ENCODE measurements at places on chromosomes 16 and 17.

DNA sequence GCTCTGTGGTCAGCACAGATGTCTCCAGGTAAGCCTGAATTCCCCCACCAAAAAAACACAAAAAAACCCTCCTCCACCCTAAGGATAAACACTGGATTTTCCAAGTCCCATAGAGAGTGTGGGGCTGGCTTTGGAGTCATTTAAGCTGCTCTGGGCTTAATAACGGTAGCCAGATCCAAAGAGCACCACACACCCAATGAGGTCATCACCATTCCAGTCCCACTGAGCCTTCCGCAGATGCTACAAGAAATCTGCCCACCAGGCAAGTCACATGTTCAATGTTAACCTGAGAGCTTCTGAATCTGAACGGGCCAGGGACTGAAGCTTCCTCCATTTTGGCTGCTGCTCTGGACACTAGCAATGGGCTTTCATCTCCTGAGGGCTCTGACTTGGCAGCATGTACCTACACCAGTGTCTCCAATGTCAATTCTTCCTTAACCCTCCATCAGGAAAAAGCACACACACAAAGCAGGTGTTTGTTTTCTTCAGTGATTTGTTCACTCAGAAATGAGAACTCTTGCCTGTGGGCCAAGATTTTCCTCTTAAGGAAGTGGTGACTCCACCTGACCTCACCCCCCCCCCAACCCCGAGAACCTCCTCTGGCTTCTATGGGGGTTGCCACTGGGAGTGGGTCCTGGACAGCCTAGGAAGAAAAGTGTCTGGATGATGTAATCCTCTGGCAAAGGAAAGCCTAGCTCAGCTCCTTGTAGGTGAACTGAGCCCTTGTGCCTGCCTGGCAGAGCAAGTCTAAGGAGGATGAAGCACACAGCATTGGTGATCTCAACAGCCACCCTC lies 220.1 kb downstream of the FOXL1 start:
- DNase-seq, result no peak

- DNase-seq, result no peak
Observed at GRCh38 chr17:82108038-82108437, 10.0 kb upstream of the FASN start.

DNA sequence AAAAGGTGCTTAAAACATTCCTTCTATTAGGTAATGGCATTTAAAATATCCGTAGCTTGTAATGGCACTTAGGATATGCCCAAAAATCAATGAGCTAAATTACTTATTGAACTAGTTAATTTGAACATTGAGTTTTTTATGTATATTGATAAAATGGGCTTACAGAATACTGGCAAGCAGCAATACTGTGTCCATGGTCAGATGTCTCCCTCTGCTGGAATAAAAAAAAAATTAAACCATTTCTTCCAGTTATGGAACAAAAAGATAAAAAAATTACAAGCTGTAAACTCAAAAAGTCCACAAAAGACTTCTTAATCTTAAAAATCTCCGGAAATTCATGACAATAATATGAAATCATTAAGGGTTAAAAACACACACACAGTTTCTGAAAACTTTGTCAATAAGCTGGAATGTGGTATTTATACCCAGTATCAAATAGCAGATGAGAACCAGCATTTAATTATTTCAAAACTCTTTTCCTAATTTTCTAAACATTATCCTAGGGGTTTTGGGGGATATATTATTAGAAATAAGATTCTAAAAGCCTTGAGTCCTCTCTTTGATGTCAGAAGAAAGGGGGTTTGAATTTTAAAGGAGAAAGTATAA lies 21.5 kb upstream of the PSMD7 start:
- DNase-seq, result no peak

- DNase-seq, result no peak
Observed at GRCh38 chr16:84726669-84727467, 27.1 kb downstream of the USP10 start.

DNA sequence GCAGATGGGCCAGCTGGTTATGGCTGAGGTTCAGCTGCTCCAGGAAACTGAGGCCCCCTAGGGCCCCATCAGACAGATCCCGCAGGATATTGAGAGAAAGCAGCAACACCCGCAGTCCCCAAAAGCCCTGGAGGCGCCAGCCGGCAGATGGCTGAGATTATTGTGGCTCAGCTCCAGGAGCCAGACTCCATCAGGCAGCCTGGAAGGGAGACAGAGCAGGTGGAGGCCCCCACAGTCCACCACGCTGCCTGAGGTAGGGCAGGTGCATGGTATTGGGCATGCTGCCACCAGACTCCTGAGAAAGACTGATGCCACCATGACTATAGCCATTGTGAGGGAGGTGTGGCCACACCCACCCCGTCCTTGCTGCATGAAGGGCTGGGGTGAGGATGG lies 9.5 kb upstream of the TMEM101 start:
- DNase-seq, result no peak

GRCh38 chr17:42018339-42018738 lies 1.1 kb upstream of the DNAJC7 start:
- no peak for DNase-seq

- DNase-seq, result no peak
Observed at GRCh38 chr16:78134944-78135619, 35.6 kb downstream of the WWOX start.

DNA sequence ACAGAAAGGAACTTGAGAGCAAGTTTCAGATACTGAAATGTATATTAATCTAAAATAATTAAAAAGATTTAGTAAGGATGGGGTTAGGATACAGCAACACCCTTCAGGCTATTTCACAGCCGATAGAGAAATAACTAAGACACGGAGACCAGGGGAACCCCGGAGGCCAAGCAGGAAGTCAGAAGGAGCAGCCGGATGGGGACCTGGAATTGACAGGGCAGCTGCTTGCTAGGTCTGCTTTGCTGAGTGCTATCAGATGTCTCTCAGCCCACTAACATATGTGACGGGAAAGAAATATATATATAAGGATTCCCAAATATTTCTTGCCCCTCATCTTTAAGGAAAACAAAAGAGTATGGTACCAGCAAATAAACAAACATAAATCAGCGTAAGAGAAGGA lies 154.1 kb upstream of the CDH5 start:
- DNase-seq, result no peak

DNA sequence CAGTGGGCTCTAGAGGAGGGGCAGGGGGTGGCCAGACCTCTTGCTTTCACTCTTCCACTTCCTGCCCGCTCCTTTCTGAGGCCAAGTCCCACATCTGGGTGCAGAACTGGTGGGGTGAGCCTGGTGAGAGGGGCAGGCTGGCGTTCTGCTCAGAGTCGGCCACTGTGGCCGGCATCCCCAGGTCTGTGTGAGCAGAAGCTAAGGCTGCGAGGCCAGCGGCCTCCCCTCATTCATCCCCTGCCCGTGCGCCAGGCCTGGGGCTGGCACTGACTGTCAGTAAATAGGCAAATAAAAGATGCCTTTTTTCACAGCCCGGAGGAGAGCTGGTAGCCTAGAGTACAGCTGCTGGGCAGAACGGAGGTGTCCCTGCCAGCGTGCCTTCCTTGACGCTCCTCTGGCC lies 1.2 kb downstream of the DEF8 start:
- no peak for DNase-seq

GRCh38 chr17:77465358-77466041 lies 324.7 kb downstream of the SEC14L1 start:
- DNase-seq, result peak; percentile 84

- no peak for DNase-seq
Observed at GRCh38 chr16:69393898-69394849, 8.4 kb upstream of the TERF2 start.

- peak; percentile 51 for DNase-seq
Observed at GRCh38 chr17:17740615-17741348, 59.5 kb downstream of the RAI1 start.

- DNase-seq, result no peak
Observed at GRCh38 chr16:14334366-14335080, 263.4 kb downstream of the MRTFB start.

DNA sequence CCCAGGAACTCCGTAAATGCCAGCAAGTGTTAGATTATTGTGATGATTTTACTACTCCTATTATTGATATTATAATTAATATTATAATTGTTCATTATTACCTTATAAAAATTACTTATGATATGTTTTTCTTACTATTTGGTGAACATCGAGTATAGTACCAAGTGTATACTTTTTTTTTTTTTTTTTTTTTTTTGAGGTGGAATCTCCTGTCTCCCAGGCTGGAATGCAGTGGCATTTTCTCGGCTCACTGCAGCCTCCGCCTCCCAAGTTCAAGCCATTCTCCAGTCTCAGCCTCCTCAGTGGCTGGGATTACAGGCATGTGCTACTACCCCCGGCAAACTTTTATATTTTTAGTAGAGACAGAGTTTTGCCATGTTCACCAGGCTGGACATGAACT lies 347.0 kb downstream of the WWOX start:
- no peak for DNase-seq

DNA sequence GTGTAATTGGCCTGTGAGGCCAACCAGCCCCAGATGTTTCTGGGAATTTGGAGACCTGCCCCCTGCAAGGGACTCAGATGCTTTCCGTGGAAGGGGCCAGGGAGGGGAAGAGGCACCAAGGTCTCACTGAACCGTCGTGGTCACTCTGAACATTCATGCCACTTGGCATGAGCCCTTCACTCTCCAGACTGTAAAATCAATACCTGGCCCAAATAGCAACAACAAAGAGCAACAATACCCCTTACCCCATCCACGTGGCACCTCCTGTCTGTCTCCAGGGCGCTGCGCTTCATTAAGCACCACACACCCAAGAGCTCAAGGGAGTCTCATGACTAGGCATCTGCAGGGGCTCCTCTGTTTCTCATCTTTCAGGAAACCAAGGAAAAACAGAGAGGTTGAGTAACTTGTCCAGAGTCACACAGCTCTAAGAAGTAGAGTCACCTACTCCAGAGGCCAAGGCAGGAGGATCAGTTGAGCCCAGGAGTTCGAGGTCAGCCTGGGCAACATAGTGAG lies 52.8 kb downstream of the SOCS1 start:
- DNase-seq, result no peak

DNA sequence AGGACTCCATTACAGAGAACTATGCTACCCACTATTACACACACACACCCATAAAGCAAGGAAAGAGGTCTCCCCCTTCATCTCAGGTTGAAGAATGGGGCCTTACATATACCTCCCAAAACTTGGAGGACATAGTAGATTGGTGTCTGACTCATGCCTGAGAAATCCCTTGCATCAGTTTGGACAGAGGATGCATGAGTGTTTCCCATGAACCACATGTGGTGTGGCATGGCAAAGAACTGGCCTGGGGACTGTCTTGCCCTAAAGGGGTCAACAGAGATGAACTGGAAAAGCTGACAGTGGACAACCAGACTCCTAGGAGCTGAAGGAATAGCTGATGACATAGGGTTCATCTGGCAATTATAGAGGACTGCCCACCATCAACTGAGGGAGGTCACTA lies 54.0 kb downstream of the DYNLRB2 start:
- no peak for DNase-seq

DNA sequence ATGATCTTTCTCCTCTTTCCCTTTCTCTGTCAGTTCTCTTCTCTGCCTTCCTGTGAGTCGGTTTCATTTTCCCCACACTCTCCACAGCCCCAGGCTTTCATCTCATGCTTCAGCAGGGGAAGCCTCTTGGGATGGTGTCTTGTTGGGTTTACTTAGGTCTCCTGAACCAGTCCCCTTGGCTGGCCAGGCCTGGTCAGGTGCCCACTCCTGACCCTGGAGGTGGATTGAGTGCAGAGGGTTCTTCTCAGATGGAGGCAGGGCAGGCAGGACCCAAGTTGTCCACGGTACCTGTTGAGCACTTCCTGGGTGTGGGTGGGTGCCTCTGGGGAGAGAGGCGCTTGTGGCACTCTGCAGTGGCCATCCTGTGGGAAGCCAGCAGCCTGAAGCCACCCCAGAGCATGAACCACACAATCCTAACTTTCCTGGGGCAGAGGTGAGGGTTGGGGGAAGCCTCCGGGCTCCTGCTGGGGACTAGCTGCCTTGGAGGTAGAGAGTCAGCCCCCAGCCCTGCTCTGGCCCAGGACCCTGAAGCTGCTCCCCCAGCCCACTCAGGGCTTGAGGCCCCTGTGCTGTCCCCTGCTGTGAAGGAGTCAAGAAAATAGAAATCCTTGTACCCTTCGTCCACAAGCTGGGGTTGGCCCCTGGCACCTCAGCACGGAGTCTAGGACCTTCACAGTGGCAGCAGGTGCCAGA lies 2.0 kb upstream of the RAP1GAP2 start:
- DNase-seq, result no peak

DNA sequence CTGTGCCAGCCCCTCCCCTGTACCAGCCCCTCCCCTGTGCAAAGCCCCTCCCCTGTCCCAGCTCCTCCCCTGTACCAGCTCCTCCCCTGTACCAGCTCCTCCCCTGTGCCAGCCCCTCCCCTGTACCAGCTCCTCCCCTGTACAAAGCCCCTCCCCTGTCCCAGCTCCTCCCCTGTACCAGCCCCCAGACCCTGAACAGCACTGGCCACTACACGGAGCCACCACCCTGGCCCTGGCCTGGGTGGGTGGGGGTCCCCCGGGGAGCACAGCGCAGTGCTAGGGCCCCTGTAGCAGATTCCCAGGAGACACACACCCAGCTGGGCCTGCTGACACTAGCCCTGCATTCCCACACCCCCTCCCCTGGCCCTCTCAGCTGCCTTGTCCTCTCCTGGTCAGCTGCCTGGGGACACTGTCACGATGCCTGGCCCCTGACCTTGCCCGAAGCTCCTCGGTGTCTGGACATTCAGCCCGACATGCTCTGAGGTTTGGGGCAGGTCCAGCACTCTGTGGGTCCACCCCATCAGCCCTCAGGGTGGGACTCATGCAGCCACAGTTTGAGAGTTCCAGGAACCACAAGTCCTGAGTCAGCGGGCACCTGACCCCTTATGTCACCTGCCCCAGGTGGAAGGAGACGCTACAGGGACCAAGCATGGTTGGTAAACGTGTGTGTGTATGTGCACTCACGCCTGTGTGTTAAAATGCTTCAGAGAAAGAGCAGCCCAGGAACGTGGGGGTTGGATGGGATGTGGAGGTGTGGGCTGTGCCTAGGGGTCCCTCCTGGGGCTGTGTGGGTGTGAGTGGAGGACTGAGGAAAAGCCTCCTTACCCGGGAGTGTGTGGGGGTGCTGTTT lies 114.2 kb downstream of the METRNL start:
- DNase-seq, result no peak

- DNase-seq, result no peak
Observed at GRCh38 chr17:6512552-6512951, 43.8 kb downstream of the PITPNM3 start.

DNA sequence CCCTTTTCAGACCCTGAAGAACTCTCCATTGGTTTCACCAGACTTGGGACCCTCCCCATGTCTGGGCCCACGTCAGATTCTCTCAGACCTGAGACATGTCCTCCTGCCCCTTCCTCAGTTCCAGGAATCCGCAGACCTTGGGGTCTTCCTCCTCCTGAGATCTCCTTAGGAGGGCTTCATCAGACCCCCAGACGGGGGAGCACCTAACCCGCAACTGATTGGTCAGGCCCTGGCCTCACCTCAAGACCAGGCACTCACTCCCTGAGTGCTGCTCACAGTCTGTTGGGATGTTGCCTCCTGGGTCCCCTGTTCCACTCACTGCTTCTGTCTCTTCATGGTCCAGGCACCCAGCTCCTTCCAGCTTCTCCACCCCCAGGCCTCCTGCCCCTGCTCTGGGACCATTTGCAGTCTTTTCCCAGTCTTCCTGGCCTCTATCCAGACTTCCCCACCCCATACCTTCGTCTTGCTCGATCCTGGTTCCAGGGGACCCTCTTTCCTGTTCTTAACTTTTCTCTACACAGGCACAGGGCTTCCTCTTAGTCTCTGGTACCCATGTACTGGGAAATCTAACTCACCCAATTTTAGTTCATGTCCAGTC lies 1.2 kb downstream of the GID4 start:
- no peak for DNase-seq
